ENCODE measurements at places on chromosomes 13 and 19.

- no peak for DNase-seq
Observed at GRCh38 chr13:27822873-27823311, 30.6 kb downstream of the GSX1 start.

DNA sequence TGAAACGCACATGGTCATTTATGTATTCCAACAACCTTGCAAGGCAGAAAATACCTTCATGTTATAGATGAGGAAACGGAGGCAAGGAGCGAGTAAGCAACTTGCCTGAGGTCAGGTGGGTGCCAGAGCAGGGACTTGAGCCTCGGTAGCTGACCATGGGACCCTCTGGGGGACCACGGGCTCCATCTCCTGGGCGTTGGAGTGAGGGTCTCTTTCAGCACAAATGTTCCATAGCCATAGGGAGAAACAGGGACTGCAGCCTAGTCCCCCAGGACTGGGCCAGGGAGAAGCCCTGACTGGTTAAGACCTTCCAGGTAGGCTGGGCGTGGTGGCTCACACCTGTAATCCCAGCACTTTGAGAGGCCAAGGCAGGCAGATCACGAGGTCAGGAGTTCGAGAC, 38.4 kb upstream of the ADGRE5 start:
- no peak for DNase-seq

GRCh38 chr19:33458807-33459206, 62.8 kb downstream of the PEPD start:
- DNase-seq = no peak

- no peak for DNase-seq
Observed at GRCh38 chr13:51721496-51721895, 82.5 kb downstream of the DHRS12 start.

DNA sequence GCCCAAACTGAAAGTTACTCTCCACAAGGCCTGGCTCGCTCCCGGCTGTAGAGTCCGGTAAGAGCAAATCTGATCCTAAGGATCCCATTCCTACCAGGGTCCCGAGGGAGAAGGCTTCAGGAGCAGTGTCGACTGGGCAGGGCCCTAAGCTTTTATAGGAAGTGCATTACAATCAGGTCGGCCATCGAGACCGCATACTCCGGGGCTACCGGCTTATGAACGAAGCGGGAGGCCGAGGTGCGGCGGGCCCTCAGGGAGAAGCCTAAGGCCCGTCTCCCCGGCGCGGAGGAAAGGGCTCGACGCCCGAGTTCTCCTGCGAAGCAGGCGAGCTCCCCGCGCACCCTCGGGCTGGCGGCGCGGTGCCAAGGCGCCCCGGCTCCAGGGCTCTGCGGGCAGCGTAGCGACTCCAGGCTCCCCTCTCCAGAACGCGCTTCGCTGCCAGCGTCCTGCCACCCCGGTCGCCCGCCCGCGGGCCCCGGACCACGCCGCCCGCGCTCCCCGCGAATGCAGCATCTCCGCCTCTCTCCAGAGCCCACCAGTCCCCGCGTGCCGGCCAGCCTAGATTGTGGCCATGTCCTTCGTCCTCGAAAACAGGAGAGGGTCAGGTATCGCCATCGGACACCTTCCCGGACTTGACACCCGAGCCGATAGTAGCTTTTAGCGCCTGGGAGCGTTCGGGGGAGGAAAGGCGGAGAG, 1.4 kb downstream of the EFNB2 start:
- DNase-seq = no peak

DNA sequence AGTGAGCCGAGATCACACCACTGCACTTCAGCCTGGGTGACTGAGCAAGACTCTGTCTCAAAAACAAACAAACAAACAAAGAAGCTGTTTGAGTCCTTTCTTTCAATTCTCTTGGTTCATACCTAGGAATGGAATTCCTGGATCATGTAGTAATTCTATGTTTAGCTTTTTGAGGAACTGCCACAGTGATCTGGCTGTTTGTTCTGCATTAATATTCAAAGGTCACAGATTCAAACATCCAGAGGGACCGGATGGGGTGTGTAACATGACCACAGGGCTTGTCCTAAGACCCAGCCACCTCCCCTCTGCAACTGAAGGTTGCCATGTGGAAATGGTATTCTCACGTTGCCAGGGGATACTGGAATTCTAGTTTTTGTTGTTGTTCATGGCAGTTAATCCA, 10.2 kb downstream of the COLGALT1 start:
- DNase-seq = peak; percentile 41

GRCh38 chr19:47430041-47430802, 10.9 kb upstream of the MEIS3 start:
- DNase-seq = no peak

DNA sequence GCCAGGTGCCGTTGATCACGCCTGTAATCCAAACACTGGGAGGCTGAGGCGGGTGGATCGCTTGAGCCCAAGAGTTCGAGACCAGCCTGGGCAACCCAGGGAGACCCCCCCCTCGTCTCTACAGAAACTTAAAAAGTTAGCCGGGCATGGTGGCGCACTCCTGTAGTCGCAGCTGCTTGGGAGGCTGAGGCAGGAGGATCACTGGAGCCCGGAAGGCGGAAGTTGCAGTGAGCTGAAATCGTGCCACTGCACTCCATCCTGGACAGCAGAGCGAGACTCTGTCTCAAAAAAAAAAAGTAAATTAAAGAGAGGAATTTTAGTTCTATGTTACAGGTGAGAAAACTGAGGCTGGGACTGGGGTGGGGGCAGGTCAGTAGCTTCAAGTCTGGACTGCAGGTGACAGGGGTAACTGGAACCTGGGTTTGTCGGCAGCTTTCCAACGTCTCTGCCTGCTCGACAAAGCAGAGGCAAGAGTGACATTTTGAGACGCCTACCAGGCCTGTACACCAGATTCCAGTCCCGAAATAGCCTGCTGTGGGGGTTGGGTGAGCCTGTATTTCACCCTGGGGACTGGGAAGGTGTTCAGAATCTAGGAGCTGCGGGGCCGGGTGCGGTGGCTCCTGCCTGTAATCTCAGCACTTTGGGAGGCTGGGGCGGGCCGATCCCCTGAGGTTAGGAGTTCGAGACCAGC, 1.2 kb downstream of the SELENOW start:
- DNase-seq = no peak

- DNase-seq = no peak
Observed at GRCh38 chr19:11204943-11205349, 7.6 kb upstream of the KANK2 start.

GRCh38 chr13:113968463-113969310, 5.2 kb downstream of the C13orf46 start:
- no peak for DNase-seq

DNA sequence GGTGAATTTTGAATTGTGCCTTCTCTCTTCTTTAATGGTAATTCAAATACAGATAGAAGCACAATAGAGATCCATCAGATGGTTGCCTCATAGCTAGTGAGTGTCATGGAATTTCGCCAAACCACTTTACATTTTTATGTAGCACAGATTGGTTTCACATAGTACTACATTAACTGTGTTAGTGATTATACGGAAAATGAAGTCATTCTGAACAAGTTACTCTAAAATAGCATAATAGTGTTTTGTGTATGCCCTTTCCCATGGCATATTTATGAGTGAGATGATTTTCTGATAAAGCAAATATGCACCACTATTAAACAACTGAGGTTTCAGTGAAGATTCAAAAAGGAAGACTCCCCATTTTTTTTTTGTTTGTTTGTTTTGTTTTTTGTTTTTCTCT, 1623.5 kb downstream of the PCDH9 start:
- DNase-seq = no peak

DNA sequence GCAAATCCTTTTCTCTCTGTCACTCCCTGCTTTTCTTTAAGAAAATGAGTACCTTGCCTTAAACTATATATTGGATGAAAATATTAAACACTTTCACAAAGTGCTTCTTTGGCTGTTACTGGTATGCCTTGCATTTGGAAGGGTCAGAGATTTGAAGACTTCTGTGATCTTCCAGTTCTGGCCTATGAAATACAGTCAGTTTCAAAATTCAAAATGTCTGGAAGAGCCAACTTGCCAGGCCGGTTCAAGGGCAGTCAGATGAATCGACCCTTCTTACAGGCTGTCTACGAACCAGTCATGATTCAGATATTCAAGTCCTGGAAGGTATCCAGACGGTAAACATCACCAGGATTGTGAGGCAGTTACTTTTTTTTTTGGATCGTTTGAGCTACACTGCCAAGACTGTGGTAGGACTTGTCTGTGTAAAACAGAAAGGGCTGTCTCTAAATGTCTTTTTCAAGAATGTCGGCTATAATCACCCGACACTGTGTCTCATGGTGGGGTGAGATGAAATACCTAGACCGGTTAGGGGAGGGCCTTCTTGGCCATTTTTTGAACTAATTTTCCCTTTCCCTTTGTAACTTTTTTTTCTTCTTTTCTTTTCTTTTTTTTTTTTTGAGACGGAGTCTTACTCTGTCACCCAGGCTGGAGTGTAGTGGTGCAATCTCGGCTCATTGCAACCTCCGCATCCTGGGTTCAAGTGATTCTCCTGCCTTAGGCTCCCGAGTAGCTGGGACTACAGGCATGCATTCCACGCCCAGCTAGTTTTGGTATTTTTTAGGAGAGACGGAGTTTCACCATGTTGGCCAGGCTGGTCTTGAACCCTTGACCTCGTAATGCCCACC, 11.2 kb downstream of the ACTN4 start:
- DNase-seq = peak; percentile 100

DNA sequence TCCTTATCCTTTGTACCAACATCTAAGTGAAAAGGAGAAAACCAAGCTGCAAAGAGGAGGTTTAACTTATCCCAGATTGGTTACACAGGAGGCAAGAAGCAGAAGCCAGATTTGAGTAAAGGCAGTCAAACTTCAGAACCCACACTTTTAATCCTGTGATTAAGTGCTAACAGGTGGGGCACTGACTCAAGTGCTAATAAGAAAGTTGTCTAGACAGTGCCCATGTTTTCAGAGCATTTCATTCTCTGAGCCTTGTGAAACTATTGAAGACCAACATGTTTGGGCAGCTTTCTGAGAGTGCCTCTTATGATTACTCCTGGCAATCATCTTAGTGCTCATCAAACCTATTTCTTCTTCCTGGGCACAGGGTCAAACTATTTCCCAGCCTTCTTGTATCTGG, 380.8 kb downstream of the KCNRG start:
- no peak for DNase-seq

DNA sequence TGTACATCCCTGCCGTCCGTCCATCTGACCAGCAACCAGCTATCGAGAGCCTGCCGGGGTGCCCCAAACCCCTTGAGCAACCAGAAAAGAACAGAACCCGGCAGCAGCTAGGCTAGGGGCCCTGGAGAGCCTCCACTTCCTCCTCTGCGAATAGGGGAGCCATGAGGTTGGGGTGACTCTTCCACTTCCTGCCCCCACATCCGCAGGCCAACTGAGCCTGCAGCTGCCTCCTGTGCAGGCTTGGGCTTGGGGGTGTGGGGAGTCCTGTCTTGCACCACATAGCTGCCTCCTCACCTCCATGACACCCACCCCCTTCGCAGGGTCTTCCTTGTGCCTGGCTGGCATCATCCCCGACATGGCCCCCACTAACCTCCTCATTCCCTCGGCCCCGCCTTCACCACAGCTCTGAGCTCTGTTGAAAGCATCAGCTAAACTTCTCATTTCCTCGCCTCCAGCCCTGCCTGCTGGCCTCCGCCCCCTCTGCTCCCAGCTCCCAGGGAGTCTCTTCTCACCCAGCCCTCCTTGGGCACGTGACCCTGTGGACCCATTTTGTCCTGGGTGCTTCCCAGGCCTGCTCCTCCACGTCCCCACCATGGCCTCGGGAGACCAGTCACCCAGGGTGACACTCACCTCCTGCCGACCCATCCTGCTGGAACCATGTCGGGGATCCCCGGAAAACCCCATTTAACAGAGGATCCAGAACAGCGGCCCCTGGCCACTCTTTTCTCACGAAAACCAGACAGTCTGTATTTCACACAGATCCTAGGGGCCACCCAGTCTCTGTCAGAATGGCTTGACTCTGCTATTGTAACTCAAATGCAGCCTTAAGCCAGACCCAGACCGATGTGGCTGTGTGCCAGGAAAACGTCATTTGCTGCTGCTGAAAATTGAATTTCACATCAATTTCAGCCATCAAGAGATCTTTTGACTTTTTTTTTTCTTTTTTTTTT, 50.4 kb downstream of the MYO9B start:
- no peak for DNase-seq

DNA sequence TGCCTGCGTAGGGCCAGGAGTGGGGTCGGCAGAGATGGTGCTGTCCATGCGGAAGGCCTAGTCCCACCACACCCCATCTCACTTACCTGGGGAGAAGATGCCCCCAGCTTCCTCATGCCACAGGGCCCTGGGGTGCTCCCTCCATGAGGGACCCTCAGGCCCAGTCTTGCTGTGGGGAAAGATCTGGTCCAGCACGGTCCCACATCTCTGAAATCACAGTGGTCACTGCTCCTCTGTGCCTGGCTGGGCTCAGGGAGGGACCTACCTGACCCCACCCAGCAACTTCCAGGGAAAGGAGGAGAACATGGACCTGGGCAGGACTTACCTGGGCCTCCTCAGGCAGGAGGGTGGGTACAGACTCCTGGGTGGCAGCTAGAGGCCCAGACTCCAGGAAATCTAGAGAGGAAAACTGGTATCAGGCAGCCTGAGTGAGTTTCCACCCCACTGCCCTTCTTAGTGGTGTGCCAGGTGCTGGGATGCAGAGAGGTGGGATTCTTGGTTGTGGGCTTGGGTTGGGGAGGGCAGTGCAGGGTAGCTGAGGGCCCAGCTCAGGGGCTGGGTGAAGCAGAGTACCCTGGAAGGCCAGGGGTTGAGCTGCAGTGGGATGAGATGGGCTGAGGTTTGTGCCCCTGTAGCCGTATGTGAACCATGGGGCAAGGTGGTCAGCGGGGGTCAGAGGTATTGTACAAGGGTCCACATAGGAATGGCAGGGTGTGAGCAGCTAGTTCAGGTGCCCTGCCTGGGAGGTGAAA, 3.8 kb downstream of the MZF1 start:
- no peak for DNase-seq

DNA sequence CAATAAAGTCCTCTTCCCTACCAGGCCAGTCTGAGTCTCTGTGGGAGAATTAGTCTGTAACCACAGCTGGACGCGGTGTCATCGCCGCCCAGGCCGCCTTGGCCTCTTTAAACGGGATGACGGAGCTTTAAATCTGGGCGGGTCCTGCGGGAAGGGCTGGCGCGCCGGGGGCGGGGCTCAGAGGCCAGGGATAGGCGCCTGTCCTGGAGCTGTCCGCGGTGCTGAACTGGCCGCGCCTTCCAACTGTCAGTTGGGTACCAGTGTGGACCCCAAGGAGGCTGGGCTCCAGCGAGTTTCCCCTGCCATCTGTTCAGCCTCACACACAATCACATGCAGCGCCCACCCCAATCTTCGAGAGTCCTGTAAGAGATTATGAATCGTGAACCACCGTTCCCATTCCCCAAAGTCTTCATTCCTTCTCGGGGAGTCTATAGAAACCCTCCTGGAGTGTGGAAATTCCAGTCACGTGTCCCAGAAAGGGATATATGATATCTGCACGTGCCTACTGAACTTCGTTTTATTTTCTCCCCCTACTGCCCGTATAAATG, 11.5 kb downstream of the APLP1 start:
- peak; percentile 50 for DNase-seq

DNA sequence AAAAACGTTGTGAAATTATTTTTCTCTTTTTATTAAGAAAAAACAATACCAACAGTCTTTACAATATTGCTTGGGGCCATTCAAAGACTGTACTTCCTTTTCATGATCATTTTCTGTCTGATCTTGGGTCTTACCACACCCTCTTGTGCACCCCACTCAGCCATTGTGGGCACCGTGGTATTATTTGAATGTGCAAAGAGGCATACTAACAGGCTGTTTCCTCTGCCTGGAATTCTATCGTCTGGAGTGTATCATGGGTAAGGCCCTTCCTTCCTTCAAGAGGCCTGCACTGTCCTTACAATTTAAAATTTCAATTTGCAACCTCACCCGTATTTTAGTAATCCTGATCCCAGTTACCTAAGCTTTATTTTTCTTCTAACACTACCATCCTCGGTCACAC, 76.5 kb downstream of the FGF14 start:
- no peak for DNase-seq

GRCh38 chr13:112818040-112818697, 128.3 kb downstream of the ATP11A start:
- no peak for DNase-seq
